ELR (cell line): ENCODE measurements at places on chromosomes 3 and 15.
A peak's percentile ranks its signal among the peaks of the same experiment; 100 is the strongest.

DNA sequence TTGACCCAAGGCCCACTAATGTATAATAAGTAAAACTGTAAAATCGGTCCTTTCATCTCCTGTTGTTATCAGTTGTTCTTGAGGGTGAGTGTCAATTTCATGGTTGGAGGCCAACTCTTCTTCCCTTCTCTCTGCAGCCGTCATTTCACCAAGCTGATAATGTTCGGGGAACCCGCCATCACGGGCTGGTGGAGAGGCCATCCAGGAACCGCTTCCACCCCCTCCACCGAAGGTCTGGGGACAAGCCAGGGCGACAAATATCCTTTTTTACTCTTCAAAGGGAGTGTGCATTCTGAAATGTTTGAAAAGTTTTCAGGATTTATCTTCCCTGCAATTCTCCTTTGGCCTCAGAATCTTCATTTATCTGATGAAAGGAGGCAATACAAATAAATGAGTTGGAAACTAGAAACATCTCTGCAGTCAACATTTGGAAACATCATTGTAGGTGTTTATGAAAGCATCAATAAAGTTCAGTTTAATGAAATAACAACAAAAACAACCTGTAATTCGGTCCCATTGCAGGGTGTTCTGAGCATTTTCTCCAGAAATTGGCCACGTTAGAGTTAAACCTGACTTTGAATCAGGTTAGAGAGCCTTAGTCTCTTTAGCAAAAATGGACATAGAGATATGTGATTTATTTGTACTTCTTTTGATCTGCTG, 63.9 kb downstream of the CRTC3 start:
- no peak for DNase-seq

- DNase-seq = no peak
Observed at GRCh38 chr3:81765400-81765799, 4.0 kb upstream of the GBE1 start.

DNA sequence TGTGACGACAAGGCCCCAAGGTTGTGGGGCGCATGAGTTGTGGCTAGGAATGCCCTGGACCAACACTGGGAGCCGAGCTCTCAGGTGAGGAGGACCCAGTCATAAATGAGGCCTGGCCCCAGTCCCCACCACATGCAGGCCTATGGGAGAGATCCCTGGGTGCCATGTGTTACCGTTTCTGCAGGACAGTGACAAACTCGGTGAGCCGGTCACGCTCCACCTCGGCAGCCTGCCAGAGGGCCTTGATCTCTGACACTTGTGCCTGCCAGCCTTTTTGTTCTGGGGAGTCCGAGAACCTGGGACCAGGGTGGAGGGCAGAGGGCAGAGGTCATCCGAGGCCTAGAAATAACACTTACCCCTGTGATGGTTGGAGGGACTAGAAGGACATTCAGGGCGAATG, 27.7 kb upstream of the HHATL start:
- no peak for DNase-seq

DNA sequence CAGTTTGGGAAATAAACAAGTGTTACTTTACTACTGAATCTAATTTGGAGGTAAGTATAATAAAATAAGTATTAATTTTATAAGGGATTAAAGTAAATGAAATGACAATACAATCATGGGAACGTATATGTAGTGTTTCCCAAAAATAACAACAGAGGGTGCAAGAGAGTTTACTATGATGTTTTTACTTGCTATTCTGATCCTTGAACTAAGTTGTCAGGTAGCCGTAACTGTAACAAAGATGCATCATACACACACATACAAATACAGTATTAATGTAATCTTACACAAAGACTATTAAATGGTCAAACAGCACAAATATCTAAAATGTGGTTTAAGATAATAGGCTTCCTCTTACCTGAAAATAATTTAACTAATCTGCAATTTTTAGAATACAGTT, 311.4 kb downstream of the TBC1D5 start:
- DNase-seq = peak; percentile 57

GRCh38 chr15:66565141-66565641, 607 bp downstream of the LCTL start:
- DNase-seq = no peak

DNA sequence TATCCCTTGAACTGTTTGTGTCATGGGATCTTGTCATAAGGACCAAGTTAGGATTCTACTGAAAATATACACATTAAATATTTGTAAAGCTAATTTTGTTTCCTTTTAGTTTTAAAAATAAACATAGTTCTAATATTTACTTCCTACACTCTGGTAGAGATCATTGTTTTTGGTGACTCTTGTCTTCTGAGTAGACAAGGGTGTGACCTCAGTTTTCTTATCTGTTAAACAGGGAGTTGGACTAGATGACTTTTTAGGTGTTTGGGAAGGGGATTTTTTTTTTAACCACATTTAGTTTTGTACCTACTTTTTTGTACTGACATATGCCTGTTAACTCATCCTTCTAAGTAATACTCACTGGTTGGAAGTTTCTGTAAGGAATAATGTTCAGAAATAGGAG, 30.8 kb downstream of the PLS1 start:
- DNase-seq = no peak

DNA sequence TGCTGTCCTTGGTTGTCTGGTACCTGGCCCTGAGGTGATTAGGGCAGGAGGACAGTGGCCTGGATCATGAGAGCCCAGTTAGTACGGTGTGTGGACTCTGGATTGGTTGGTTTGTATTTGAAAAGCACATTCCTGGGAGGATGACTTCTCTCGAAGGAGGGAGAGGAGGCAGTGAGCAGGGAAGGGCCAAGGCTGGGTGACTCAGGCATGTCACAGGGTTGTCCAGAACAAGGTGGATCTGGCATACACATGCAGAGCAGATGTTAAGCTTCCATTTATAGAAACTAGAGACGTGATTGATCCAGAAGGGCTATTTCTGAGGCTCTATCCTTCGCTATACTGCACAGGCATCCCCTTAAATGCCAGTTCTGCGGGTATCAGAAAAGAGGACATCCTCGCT, 34.4 kb downstream of the FAM240A start:
- peak; percentile 81 for DNase-seq

DNA sequence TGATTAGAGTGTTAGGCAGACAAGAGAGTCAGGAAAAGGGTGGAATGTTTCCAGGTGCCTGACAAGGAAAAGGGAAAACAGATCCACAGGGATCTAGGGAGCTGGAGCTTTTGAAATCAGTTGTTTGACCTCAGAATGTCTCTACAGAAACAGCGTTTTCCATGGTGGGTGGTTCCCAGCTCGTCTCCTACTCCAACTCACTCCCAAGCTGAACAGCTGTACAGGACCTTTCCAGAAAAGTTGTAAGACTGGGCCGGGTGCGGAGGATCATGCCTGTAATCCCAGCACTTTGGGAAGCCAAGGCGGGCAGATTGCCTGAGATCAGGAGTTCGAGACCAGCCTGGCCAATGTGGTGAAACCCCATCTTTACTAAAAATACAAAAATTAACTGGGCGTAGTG, 55.7 kb upstream of the RYK start:
- no peak for DNase-seq

DNA sequence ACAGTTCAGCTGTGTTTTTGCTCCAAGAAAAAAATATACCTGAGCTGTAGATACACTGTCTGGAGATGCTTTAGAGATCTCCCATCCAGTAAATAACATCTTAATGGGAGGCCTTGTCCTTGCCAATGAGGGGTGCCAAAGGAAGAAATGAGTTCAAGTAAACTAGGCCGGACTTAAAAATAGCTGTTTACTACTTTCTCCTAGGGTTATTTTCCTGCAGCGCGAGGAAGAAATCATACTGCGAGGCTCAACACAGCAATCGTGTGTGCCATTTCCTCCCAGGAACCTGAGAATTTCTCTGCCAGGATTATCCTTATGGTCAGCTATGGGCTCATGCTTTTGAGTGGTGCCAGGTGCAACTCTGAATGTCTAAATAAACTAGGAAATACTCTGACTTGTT, 71.9 kb downstream of the CMTM8 start:
- DNase-seq = no peak

GRCh38 chr3:100097919-100098783, 16.1 kb downstream of the FILIP1L start:
- no peak for DNase-seq

DNA sequence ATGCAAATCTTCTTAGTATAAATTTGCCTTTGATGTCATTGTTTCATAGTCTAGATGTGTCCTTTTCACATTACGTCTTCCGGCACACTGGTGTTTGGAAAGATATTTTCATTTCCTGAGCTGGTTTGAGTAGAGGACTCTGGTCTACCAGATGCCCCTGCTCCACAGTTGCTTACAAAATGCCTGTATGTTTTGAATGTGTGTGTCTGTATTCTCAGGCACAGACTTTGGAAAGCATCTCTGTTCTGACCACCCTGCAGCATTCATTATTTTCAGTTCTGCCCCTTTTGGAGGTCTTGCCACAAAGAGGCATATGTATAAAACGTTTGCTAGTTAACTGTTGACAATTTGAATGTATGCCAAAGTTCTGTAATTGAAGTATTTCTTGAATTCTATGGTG, 236.0 kb upstream of the GOLIM4 start:
- DNase-seq = no peak

DNA sequence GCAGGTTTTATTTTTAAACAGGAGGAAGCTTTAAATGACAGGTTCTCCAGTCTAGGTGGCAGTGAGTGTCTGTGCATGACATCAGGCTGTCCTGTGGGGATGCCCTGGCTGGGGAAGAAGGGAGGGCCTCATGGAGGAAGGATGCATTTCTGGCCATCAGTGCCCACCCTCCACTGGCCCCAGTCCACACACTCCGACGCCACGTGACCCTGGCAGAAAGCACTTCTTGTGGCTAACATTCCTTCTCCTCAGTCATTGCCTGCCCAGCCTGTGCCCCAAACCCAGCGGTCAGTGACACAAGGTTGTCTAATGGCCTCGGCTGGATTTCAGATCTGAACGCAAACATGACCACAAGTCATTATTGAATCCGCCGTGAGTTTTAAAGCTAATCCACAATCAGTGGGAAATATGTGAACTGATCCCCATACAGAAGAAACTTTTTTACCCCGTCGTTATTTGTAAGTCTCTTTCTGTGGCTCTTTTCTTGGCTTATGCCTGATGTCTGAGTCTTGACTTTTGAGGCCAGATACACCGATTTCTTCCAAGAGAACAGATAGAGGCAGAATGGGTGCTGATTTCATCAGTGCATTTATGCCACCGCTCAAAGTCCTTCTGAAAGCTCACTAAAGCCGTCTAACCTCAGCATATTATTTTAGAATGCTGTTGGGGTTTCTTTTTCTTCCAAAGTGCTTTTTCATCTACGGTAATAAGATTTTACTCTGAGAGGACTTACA, 17.3 kb upstream of the LRRK1 start:
- peak; percentile 17 for DNase-seq

DNA sequence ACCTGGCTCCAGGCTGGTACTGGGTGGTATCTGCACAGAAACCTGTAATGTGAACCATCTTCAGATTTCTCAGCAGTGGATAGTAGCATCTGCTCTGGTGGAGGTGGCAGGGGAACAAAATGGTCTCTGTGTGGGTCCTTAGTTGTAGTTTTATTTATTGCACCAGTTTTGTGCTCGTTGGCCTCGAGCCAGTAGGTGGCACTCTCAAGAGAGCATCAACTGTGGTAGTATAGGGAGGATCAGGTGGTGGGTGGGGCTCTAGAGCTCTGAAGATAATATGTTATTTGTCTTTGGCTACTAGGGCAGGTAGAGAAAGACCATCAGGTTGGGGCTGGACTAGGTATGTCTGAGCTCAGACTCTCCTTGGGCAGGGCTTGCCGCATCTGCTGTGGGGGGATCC, 254.0 kb upstream of the GPR149 start:
- DNase-seq = peak; percentile 3

- DNase-seq = peak; percentile 64
Observed at GRCh38 chr3:10370429-10370828, 49.5 kb upstream of the SEC13 start.
